Thoracic aorta (tissue), 2 donors: ENCODE measurements at places on chromosomes 6 and 20. TPM values are rescaled to one million over a fixed set of nuclear protein-coding genes. Genes with fewer than 3 reads are reported as not detected.

DNA sequence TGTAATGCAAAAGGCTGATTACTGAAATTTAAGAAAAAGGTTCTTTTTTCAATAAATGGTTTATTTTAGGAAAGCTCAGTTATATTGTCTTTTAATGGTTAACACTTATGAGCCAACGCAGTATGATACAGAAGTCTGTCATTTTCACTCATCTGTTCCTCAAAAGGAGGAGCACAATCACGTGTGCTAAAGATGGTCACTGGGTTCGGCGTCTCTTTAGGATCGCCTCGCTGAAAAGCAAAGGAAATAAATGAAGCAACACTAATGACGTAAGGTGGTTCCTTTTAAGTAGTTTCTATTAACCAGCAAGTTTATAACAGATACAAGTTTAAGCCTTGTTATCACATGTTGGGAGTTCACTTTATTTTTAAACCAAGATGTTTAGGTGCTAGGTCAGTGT is 125.7 kb downstream of the MAP3K4 start:
- H3K4me3 ChIP-seq: no peak overlapping the region
- no peaks in the 10 kb centered on the region for H3K4me1 ChIP-seq
- H3K27me3 ChIP-seq: no peaks in the 10 kb centered on the region
- DNase-seq: no peak
- H3K27ac ChIP-seq: no peak overlapping the region
- H3K36me3 ChIP-seq: peaks cover 22% of the 10 kb centered on the region

GRCh38 chr6:125952764-125953501 is 3.6 kb upstream of the HINT3 start:
- no peak overlapping the region for H3K4me3 ChIP-seq
- no peak overlapping the region for H3K27ac ChIP-seq
- no peak for DNase-seq
- no peaks in the 10 kb centered on the region for H3K27me3 ChIP-seq
- H3K36me3 ChIP-seq: no peaks in the 10 kb centered on the region
- H3K4me1 ChIP-seq: peaks cover 5% of the 10 kb centered on the region

GRCh38 chr6:33878562-33878961 is 74.8 kb upstream of the MLN start:
- H3K36me3 ChIP-seq: no peaks in the 10 kb centered on the region
- H3K4me1 ChIP-seq: no peaks in the 10 kb centered on the region
- H3K27ac ChIP-seq: no peak overlapping the region
- DNase-seq: no peak
- H3K4me3 ChIP-seq: no peak overlapping the region

DNA sequence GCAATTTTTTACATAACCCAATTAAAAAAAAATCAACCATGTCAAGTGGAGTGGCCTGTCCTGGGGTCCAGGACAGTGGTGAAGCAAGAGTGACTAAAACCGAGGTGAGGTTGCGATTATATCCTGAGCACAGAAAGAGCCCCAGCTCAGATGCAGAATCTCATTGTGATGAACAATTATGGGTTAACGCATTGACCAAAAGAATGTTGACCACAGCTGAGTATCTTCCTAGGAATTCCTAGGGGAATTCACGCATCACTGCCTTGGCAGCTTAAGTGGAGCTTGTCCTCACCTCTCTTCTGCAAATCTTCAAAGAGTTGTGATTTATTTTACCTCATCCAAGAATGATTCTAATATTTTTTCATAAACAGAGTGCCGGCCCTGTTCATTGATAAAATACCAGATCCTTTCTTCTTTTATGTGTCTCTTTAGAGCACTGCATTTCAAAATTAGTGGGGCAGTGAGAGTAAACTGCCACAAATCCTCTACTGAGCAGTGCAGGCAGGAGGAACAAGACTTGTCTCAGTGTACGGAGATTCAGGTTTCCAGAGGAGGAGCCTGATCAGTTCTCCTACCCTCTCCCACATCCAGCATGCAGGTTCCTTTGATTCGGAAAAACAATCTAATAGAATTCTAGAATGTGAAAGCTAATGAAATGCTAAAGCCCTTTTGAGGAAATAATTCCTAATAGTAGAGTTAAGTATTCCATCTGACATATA is 60.1 kb upstream of the ZNF184 start:
- H3K36me3 ChIP-seq: no peaks in the 10 kb centered on the region
- DNase-seq: no peak
- H3K4me1 ChIP-seq: no peaks in the 10 kb centered on the region

- no peak overlapping the region for H3K27ac ChIP-seq
- H3K4me3 ChIP-seq: no peak overlapping the region
- no peak for DNase-seq
- no peaks in the 10 kb centered on the region for H3K4me1 ChIP-seq
- no peaks in the 10 kb centered on the region for H3K36me3 ChIP-seq
- H3K27me3 ChIP-seq: no peaks in the 10 kb centered on the region
These were observed 23.6 kb upstream of the MARCKS start for GRCh38 chr6:113833537-113833936.

DNA sequence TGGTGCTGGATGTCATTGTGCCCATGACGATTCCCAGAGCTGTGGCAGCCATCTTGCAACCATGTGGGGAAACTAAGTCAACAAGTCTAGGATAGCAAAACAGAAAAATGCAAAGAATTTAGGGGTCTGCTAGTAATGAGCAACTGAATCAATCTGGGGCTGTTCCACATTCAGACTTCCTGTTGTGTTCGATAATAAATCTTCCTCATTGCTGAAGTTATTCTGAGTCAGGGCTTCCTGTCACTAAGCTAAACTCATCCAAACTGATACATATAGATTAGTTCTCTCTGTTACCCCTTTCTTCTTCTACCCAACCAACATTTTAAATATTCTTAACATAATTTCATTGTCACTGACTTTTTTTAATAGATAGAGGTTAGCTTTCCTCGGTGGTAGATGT is 205.9 kb downstream of the HACE1 start:
- DNase-seq: no peak
- H3K4me1 ChIP-seq: no peaks in the 10 kb centered on the region

- H3K36me3 ChIP-seq: no peaks in the 10 kb centered on the region
- H3K4me1 ChIP-seq: no peaks in the 10 kb centered on the region
- H3K27me3 ChIP-seq: no peaks in the 10 kb centered on the region
- H3K27ac ChIP-seq: no peak overlapping the region
- no peak overlapping the region for H3K4me3 ChIP-seq
These were observed 64.7 kb downstream of the BTBD3 start for GRCh38 chr20:11982289-11982954.

GRCh38 chr6:41209547-41210320 is 8.8 kb upstream of the TREML2 start:
- no peaks in the 10 kb centered on the region for H3K36me3 ChIP-seq
- no peak overlapping the region for H3K4me3 ChIP-seq
- H3K27ac ChIP-seq: no peak overlapping the region
- H3K4me1 ChIP-seq: no peaks in the 10 kb centered on the region
- no peaks in the 10 kb centered on the region for H3K27me3 ChIP-seq

- no peak for DNase-seq
- no peak overlapping the region for H3K27ac ChIP-seq
- no peaks in the 10 kb centered on the region for H3K27me3 ChIP-seq
- H3K36me3 ChIP-seq: no peaks in the 10 kb centered on the region
- peaks cover 5% of the 10 kb centered on the region for H3K4me1 ChIP-seq
These were observed 1.0 kb downstream of the SGK1 start for GRCh38 chr6:134316733-134317431.

GRCh38 chr6:159627939-159628338 is 65.1 kb downstream of the SOD2 start:
- H3K36me3 ChIP-seq: no peaks in the 10 kb centered on the region
- DNase-seq: no peak
- H3K27me3 ChIP-seq: no peaks in the 10 kb centered on the region
- H3K4me3 ChIP-seq: no peak overlapping the region
- no peak overlapping the region for H3K27ac ChIP-seq
- H3K4me1 ChIP-seq: no peaks in the 10 kb centered on the region

- H3K4me3 ChIP-seq: no peak overlapping the region
- no peaks in the 10 kb centered on the region for H3K27me3 ChIP-seq
- DNase-seq: no peak
- H3K36me3 ChIP-seq: no peaks in the 10 kb centered on the region
These were observed 61.4 kb downstream of the IL22RA2 start for GRCh38 chr6:137112067-137112355.

GRCh38 chr6:39882531-39882899 is 51.7 kb downstream of the MOCS1 start:
- peak; percentile 68 for DNase-seq
- peaks cover 9% of the 10 kb centered on the region for H3K36me3 ChIP-seq
- peak overlapping the region; percentile 12 for H3K4me3 ChIP-seq
- H3K27ac ChIP-seq: peak overlapping the region; percentile 96

- peaks cover 6% of the 10 kb centered on the region for H3K4me1 ChIP-seq
- no peaks in the 10 kb centered on the region for H3K36me3 ChIP-seq
- no peaks in the 10 kb centered on the region for H3K27me3 ChIP-seq
- no peak overlapping the region for H3K4me3 ChIP-seq
These were observed 204.0 kb downstream of the EDN1 start for GRCh38 chr6:12494161-12494560.

DNA sequence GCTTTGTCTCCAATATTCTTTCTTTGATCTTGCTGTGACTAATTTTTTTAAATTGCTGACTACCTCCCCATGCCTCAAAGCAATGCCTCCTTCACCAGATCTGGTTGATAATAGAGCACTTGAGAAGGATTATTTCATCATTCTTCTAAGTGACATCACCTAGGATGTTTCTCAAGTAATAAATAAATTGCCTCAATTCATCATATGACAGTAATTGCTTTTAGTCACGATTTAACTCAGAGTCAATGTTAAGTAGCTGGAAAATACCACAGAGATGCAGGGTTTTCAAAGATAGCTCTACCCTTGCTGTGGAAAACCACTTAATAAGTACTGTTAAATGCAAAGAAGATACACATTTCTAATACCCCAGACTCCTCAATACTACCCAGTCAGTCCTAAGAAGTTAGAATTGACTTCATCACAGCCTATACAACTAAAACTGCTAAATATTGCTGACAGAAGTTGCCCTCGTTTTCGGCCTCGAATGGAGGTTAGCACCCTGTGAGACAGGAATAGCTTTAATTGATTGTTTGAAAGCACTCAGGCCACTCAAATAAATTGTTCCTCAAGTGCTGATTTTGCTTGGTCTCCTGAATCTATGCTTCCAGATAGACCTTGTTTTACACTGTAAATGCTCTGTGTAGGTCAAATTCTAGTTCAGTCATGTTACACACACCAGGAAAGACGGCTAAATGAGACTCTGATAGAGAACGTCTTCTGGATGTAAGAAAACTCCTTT is 640.6 kb upstream of the CHD6 start:
- H3K36me3 ChIP-seq: no peaks in the 10 kb centered on the region
- H3K4me3 ChIP-seq: no peak overlapping the region
- no peaks in the 10 kb centered on the region for H3K27me3 ChIP-seq
- no peak overlapping the region for H3K27ac ChIP-seq
- DNase-seq: no peak

DNA sequence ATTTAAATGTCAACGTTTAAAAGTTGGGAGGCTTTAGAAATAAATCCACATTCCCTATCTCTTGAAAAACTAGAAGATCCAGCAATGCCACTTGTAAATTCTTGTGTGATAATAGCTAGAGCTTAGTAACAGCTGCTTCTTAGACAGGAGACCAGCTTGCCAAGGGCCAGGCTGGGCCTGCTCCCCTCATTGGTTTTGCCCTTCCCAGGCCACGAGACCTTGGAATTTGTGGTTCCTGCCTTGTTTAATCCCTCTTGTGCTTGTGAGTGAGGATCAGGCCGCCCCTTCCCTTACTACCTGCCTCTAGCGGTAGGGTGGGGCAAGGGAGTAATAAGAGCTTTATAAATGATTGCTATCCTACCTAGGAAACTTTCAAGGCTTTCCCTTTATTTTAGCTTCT is 363.5 kb downstream of the SYNE1 start:
- H3K27me3 ChIP-seq: no peaks in the 10 kb centered on the region
- no peak overlapping the region for H3K4me3 ChIP-seq
- H3K4me1 ChIP-seq: peaks cover 38% of the 10 kb centered on the region

GRCh38 chr6:139364302-139364981 is 10.0 kb downstream of the CITED2 start:
- no peak for DNase-seq
- no peaks in the 10 kb centered on the region for H3K27me3 ChIP-seq
- H3K4me3 ChIP-seq: no peak overlapping the region
- H3K36me3 ChIP-seq: no peaks in the 10 kb centered on the region
- peaks cover 18% of the 10 kb centered on the region for H3K4me1 ChIP-seq

- H3K27me3 ChIP-seq: no peaks in the 10 kb centered on the region
- DNase-seq: no peak
- H3K27ac ChIP-seq: no peak overlapping the region
- H3K36me3 ChIP-seq: no peaks in the 10 kb centered on the region
- H3K4me3 ChIP-seq: no peak overlapping the region
- no peaks in the 10 kb centered on the region for H3K4me1 ChIP-seq
These were observed 209.8 kb upstream of the GJE1 start for GRCh38 chr6:141922898-141923297.

Gene PABPC1L
- total RNA-seq: 29.5 TPM

Gene VGLL2
- not detected for total RNA-seq

Gene STMN3
- 17.8 TPM for total RNA-seq

Gene POFUT1
- total RNA-seq: 37.1 TPM

Gene ENPP4
- total RNA-seq: 32.2 TPM

Gene SLC22A2
- total RNA-seq: not detected

Gene ZSCAN9
- 29.0 TPM for total RNA-seq
